ENCODE measurements at places on chromosomes 1 and 21.

DNA sequence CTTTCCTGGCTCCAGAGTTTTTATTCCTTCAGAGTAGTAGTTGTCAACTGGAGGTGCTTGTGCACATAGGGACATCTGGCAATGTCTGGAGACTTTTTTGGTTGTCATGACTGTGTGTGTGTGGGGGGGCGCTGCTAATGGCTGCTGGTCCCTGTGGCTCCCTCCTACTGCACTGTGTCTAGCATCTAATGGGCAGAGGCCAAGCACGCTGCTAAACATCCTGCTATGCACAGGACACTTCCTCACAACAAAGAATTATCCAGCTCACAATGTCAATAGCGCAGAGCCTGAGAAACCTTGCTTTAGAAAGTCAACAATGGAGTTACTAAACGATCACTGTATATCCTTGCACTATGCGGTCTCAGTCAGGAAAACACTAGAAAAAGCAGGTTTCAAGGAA lies 19.7 kb upstream of the HMGB4 start:
- no peak for DNase-seq

DNA sequence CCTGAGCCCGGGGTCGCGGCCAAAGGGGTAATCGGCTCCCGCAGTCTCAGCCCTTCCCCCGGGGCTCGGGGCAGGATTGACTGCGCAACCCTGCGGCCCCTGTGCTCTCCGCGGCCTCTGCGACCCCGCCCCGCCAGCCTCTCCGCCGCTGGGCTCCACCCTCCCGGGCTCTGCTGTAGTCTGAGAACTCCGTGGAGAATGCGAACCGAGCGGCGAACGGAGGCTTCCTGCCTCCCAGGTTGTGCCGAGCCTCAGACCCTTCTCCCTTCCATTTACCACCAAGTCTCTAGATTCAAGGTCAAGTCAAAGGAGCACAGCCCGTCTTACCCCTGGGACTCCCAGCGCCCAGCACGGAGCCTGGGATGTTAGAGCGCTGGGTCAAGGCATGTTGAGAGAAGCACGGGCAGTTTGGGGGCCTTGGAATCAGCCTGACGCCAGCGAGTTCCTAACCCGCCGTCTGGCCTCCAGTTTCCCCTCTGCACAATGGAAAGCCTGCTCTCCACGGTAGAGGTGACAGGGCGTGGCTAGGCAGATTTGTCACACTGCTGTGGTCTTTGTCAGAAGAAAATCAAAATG lies 3.0 kb downstream of the ATP2B4 start:
- no peak for DNase-seq

DNA sequence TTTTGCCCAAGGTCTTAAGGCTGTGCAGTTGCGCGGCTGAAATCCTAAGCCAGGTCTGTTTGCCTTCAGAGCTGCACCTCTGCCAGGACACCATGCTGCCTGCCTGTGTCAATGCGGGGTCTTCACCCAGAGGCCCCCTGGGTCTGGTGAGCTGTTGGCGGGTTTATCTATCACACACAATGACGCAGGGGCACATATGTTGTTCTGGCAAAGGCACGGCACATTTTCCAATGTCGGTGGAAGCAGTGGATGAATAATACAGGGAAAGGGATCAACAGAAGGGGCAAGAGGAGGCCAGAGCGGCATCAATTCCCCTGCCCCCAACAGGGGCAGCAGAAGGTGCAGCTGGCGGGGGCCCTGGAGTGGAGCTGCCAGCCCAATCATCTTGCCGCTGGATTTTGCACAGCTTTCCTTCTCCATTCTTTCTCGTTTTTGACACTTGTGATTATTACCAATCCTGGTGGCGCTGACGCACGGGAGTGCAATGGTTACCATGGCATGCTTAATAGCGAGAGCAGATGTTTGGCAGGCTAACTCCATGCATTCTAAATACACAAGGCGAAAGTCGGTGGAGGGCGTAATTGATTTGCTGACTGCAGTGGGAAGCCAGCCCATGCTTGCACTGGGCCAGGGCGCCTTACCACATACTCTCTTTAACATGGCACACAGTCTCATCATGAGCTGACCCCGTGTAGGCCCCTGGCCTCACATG lies 45.8 kb upstream of the CYP2J2 start:
- peak; percentile 86 for DNase-seq

DNA sequence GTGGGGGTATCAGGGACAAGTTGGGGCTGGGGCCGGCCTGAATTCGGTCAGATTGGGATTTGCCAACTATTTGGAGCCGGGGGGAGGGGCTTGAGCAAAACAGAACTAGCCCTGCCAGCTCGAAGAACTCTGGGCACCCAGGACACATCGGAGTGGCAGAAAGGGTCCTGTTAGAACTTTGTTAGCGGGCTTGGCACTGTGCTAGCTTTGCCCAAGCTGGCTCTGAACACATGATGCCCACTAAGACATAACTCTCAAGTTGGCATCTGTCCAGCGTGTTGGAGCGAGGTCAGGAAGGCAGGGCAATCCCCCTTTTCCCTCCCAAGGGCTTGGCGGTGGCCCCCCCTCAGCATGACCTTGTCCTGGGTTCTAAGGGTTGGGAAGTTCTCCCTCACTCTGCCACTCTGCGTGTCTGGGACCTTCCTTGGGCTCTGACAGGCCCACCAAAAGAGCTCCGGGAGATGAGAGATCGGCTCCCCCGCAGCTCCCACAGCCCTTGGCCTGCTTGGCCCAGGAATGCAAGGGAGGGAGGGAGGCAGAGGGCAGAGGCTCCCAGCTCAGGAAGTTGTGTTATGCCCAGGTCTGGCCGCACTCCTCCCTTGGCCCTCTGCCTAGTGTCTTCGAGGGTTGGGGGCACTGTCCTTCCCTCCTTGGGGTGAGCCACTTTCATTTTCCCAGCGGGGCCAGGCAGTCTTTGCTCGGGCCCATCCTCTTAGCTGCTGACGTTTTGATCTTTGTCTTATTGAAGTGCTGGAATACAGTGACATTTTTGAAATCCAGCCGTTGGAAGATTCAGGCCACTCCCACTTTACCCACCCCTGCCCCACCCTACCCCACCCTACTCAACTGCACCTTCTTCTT lies 1.2 kb downstream of the LMNA start:
- DNase-seq, result no peak

GRCh38 chr1:199489594-199489993 lies 537.9 kb upstream of the NR5A2 start:
- no peak for DNase-seq

- no peak for DNase-seq
Measured at GRCh38 chr1:48576565-48576964, 104.6 kb upstream of the SPATA6 start.

All from NCI-H1092 treated with DMSO at 0.1 percent for 48 hours (cell line).